ENCODE measurements at places on chromosomes 11 and 22.

GRCh38 chr11:32849761-32850160 is 20.0 kb downstream of the PRRG4 start:
- no peak for DNase-seq

- DNase-seq, result no peak
Observed at GRCh38 chr22:44071781-44072326, 47.8 kb downstream of the PARVB start.

- no peak for DNase-seq
Observed at GRCh38 chr11:132540581-132540980, 991.7 kb downstream of the OPCML start.

DNA sequence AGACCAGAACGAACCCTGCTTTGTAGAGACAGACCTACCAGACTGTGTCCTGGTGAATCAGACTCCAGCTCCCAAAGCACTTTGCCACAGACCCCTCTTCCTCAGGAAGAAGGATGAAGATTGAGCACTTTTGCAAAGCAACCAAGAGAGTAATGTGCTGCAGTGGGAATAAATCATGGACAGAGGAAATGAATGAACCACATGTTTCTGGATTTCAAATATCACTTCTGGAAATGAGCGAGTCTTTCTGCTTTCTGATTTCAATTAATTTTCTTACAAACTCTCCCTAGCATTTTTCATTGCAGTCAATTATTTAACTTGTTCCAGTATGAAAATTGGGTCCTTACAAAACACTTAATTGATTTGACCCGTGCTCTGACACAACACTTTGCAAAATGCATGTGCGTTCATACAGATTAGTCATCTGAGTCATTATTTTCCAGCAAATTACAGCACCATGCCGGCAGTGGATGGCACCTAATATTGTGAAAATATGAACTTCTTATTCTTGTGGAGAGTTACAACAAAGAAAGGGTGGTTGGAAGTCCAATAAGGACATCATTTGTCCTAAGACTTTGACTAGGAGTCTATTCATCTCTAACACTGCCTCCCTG is 315.9 kb upstream of the CCDC90B start:
- no peak for DNase-seq

DNA sequence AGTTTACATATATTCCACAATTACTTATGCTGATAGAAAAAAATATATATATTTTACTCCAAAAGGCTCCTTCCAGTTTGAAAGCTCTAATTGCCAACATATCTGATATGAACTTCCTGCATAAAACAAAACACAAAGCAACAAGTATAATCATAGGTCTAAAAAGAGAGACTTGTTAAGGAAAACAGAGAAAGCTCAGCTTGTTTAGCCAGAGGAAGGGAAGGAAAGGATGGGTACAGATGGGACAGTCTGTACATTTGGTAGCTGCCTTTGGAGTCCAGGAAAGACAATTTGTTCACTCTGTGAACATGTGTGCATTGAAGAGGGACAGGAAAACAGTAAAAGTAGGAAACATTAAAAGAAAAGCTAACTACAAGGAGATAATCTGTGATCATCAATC is 45.7 kb upstream of the AKIP1 start:
- DNase-seq, result no peak

- no peak for DNase-seq
Observed at GRCh38 chr22:33658775-33659174, 261.5 kb downstream of the LARGE1 start.

DNA sequence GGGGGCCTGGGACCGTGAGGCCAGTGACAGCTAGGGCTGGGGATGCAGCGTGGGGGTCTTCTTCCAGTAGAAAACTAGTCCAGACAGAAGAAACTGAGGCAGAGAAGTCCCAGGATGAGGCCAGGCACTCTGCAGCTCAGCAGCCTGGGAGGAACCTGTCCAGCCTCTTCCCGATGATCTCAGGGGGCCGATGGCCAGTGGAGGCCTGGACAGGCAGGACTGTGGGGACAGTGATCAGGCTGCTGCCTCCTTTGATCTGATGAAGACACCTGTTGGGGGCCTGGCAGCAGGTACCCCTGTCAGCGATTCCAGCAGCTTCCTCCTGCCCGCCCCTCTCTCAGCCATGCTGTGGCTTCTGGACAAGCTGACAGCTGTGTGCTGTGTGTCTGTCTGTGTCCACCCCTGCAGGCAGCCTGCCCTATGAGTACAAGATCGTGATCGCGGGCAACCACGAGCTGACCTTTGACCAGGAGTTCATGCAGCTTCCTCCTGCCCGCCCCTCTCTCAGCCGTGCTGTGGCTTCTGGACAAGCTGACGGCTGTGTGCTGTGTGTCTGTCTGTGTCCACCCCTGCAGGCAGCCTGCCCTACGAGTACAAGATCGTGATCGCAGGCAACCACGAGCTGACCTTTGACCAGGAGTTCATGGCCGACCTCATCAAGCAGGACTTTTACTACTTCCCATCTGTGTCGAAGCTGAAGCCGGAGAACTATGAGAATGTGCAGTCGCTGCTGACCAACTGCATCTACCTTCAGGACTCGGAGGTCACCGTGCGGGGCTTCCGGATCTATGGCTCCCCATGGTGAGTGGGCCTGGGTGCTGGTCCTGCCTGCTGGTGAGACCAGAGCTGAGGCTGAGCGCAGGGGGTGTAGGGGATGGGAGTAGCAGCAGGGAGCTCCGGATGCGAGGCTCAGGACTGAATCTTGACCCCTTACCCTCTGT is 62.6 kb downstream of the MPPED1 start:
- DNase-seq, result no peak

GRCh38 chr22:35014812-35015211 is 51.1 kb upstream of the ISX start:
- DNase-seq, result no peak

DNA sequence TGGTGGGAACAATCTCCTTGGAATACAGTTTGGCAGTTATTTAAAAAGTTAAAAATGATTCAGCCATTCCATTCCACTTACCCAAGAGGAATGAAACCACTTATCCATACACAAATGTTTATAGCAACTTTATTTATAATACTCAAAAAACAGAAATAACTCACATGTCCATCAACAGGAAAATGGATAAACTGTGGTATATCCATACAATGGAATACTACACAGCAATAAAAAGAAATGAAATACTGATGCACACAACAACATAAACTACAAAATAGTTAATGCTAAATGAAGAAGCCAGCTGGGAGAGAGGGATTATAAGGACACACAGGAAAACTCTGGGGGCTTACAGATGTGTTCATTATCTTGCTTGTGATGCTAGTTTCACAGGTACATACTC is 64.7 kb downstream of the FCHSD2 start:
- no peak for DNase-seq

Measured in stimulated activated CD4-positive, alpha-beta T cell treated with anti-CD3 and anti-CD28 coated beads, Interleukin-1b, Interleukin-23, amount 100 ng/mL, for 1 hour (primary cell).